ENCODE measurements at places on chromosomes 12 and 14. TPM values are rescaled to one million over a fixed set of nuclear protein-coding genes. Genes with fewer than 3 reads are reported as not detected.

The MUCL1 gene
- not detected for total RNA-seq

The SALL2 gene
- total RNA-seq: 0.64 TPM

The CLEC4A gene
- total RNA-seq: not detected

The SYNDIG1L gene
- total RNA-seq: not detected

The PPP4R4 gene
- total RNA-seq: 0.33 TPM

The MYF5 gene
- not detected for total RNA-seq
